ENCODE measurements at places on chromosomes 2 and 18. TPM values are rescaled to one million over a fixed set of nuclear protein-coding genes. Genes with fewer than 3 reads are reported as not detected.
A peak's percentile ranks its signal among the peaks of the same experiment; 100 is the strongest.

DNA sequence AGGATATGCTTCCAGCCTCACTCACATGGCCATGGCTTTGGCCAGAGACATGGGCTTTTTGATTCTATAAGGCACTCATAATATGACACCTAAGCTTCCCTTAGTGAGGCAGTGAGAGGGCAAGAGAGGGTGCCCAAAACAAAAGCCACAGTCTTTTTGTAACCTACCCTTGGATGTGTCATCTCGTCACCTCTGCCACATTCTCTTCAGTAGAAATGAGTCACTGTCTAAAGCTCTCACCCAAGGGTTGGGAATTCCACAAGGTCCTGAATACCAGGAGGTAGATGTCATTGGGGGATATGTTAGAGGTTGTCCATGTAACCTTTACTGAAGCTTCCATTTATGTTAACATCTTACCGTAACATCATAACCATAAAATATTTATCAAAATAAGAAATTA lies 108.4 kb downstream of the ALMS1 start:
- DNase-seq = no peak

- no peak for DNase-seq
Observed at GRCh38 chr2:238573065-238573778, 146.5 kb downstream of the ASB1 start.

DNA sequence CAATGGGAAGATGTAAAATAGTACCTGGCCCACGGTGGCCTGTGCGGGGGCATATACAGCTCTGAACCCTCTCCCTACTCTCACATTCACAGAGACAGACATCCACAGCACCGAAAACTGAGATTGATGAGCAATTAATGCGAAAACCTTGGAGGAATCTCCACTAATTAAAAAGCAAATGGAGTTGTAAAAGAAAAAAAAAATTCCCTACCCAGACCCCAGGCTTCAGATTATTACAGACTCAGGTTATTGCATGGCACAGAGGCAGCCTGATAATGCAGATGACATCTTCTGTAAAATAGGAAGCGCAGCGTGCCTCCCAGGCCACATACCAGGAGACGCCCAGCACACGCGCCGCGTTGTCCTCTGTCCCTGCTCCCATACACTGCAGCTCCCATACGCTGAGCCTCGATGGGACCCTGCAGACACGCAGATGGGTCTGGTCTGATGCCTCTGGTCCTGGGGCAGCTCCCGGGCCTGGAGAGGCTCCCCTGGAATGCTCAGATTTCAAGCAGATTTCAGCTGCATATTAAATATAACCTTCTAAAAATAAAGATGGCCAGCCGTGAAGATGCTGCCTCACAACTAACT lies 496.1 kb upstream of the MYT1L start:
- DNase-seq = no peak

SPATS2L gene
- 157 TPM for total RNA-seq

AQP12A gene
- total RNA-seq = 0.92 TPM

DNA sequence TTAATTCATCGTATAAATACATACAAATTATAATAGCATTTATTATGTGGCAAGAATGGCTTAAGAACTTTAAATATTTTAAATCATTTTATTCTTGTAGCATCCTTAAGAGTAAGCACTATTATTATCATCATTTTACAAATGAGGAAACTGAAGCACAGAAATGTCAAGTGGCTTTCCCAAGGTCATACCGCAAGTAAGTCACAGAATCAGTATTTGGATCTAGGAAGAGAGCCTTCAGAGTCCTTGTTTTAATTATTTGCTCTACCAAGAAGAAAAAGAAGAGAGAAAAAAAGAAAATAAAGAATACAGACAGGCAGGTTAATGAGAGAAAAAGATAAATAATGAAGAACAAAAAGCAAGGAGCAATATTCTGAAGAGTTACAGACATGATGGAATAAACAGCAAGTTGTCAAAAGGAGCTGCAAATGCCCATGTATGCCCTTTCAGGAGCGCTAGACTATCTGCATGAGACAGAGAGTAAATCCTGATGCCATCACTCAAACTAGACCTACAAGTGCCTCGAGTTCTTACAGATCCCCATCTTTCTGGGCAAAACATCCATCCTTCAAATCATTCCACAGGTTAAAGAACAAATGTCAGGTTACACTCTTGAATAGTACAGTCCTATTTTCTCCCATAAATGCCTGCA lies 57.8 kb upstream of the ETAA1 start:
- DNase-seq = no peak

LPIN2 gene
- total RNA-seq = 40.5 TPM

DNA sequence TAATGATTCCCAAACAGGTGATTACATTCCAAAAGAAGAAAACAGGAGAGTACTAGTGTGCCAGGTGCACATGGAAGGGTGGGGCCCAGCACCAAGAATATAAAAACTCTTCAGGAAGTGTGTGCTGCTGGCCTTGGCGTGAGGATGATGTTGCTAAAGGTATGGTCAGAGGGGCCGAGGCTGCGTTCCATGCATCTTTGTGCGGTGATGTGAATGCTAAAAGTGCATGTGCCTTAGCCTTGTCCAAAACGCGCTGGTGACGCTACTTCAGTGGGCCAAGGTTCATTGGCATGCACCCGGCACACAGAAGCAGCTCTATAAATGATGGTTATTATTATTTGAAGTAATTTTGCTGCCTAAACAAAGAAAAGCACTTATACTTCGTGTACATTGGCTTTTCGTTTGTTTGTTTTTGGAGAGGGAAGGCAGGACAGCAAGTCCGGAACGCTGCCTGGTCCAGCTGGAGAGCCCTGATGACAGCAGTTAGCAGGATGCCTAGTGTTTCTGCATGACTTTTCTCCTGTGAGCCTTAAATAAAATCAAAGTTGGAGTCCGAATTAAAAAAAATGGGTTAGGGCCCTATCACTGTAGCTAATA lies 2.9 kb downstream of the ALKAL2 start:
- DNase-seq = no peak

DNA sequence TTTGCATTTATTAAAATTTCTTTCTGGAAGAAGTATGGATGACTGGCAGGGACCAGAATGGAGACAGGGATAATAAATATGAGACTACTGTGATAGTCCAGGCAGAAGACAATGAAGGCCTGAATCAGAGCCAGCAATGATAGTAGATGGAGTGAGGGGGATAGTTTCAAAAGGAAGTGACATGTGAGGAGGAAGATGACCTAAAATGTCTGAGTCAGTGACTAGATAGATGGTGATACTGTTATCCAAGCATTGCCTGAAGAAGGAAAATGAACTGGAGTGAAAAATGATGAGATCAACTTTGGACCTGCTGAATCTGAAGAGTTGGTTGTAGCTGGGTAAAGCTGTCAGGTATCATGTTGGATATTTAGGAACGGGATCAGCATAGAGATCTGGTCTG lies 158.3 kb upstream of the KLF7 start:
- DNase-seq = no peak

OTOF gene
- total RNA-seq = not detected

DNA sequence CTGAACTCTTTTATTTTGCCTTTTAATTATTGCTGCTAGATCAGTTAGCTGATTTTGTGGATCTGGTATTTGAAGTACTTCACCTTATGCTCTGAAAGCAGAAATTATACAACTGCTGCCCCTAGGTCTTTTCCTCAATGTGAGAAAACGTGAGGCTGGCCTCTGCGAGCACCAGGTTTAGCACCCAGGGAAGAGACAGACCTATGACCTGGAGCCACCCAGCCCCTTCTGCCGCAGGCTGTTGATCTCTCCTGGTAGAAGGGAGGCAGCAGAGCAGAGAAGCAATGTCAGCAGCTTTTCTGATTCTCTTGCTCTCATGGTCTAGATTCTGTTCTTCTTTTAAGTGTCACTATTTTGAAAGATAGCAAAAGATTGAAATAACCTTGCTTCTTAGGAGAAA lies 19.9 kb downstream of the TRAPPC12 start:
- DNase-seq = no peak

FTCDNL1 gene
- 1.4 TPM for total RNA-seq

DNA sequence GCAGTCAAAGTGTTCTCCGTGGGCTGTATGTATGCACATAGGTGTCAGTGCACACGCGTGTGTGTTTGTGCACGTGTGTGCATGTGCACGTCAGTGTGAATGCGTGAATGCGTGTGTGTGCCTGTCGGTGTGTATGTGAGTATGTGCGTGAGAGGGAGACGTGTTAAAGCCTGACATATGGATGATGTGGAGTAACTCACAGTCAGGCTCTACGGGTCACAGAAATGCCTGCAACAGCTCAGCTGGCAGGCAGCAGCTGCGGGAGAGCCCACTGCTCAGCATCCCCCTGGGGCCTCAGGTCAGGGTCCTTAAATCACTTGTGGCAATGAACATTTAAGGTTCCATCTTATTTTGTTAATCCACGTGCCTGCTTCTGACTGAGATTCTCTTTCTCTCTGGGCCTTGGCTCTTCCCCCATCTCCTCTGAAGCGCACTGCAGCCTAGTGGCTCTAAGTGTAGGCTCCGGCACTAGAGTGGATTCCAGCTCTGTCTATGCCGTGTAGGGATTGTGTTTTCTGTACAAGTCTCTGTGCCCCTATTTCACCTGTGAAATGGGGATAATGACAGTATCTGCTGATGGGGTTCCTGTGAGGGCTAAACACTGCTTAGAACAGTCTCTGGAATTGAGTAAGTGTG lies 63.0 kb downstream of the DYSF start:
- no peak for DNase-seq

DNA sequence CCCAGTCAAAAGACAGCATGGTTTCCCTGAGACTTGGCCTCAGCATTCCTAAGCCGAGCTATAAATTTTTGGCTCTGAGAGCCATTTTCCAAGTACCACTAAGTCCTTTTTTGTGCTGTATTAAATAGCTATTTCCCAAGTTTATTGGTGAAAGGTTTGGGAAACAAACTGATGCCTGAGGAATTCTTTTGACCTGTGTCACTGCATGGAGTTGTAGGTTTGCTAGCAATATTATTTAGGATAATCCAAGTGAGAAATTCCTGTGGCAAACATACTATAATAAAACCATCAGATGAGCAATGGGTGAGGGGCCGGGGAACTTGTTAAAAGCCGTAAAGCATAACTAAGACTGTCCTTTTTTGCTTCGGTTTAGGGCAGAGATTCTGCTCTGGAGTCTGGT lies 28.4 kb downstream of the ARHGAP28 start:
- no peak for DNase-seq

QPCT gene
- 7.9 TPM for total RNA-seq

DNA sequence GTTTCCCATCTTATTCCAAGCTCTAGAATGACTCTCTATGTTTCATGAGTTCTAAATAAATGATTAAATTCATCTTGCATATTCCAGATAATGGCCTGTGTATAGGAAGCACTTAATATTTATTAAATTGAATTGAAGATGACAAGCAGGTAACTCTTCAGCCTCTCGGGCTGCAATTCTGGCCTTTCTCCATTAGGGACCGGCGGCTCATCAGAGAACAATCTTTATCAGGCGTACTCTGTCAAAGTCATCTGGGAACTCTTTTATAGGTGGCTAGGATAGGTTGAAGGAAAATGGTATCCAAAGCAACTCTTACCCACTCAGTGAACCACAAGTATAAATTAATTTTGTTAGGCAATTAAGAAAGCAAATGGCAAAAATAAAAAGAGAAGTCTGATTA lies 308.5 kb downstream of the NOL4 start:
- no peak for DNase-seq

DNA sequence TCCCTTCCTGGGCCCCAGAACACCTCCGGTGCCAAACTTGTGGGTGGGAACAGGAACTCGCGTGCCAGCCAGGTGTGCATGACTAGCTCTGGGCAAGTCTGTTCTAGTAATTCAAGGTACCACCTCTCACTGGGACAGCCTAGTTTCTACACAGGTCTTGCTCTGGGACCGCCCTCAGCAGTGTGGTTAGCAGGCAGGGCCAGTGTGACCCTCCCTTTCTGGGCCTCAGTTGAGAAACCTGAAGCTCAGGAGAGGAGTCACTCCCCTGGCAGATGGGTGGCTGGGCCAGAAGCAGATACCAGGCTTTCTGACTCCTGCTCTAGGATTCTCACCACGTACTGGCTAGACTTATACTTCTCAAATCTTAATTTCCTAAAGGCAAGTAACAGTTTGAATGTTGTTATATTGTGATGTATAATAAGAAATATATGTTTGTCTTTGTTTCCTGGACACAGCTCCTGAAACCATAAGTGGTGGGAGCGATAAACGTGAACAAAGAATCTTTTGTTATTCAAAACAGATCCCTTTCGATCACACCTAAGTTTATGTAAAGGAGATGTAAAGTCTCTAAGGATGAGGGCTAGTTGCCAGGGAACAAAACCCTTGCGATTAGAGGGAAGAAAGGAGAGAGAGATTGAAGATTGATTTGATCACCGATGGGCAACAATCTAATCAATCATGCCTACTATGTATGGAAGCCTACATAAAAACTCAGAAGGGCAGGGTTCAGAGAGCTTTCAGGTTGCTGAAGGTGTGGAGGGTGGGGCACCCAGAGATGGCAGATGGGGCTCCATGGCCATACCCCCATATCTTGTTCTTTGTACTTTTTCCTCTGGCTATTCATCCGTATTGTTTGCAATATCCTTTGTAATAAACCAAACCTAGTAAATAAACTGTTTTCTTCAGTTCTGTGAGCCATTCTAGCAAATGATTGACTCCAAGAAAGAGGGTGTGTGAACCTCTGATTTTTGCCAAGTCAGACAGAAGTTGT lies 952 bp upstream of the UGT1A6 start:
- peak; percentile 36 for DNase-seq

- no peak for DNase-seq
Observed at GRCh38 chr2:25735835-25736234, 62.5 kb upstream of the DTNB start.

GRCh38 chr2:47891369-47892337 lies 14.6 kb downstream of the FBXO11 start:
- no peak for DNase-seq

RAMP1 gene
- 1.8 TPM for total RNA-seq

Measured in left colon (tissue), 2 donors.